ENCODE measurements at places on chromosomes 12 and 14. TPM values are rescaled to one million over a fixed set of nuclear protein-coding genes. Genes with fewer than 3 reads are reported as not detected.

TBC1D30 gene
- total RNA-seq, result 0.42 TPM

HSP90AA1 gene
- 487 TPM for total RNA-seq

FOXM1 gene
- 12.3 TPM for total RNA-seq

DPPA3 gene
- total RNA-seq, result 0.19 TPM

CSRP2 gene
- 51.8 TPM for total RNA-seq

AMN gene
- total RNA-seq, result 2.0 TPM

MYO1A gene
- 1.1 TPM for total RNA-seq

ULK1 gene
- 4.2 TPM for total RNA-seq

TTC9 gene
- 1.8 TPM for total RNA-seq

SLC4A8 gene
- total RNA-seq, result 1.7 TPM

DCN gene
- total RNA-seq, result 137 TPM

RNASE7 gene
- 0.47 TPM for total RNA-seq

DNA sequence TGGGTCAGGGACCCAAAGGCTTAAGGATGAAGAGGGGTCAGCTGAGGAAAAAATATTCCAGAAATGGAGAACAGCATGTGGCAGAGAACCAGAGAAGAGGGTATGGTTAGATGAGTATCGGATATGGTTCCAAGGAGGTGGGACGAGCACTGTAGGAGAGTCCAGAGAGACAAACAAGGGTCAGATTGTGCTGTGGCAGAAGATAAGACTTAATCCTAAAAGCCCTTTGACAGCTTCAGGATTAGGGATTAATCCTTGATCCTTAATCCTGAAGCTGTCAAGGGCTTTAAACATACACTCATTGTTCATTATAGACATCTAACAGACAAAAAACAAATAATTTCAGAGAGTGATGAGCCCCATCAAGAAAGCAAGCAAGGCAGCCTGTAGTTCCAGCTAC is 124.0 kb downstream of the SPTSSA start:
- no peak for DNase-seq
- no peaks in the 10 kb centered on the region for H3K27me3 ChIP-seq
- H3K4me3 ChIP-seq, result no peak overlapping the region
- no peak overlapping the region for H3K27ac ChIP-seq

- no peak for DNase-seq
- no peaks in the 10 kb centered on the region for H3K4me1 ChIP-seq
- no peak overlapping the region for H3K27ac ChIP-seq
- H3K36me3 ChIP-seq, result no peaks in the 10 kb centered on the region
- no peak overlapping the region for H3K4me3 ChIP-seq
Observed at GRCh38 chr14:33230021-33230420, 291.3 kb downstream of the NPAS3 start.

- H3K27ac ChIP-seq, result no peak overlapping the region
- no peaks in the 10 kb centered on the region for H3K4me1 ChIP-seq
Observed at GRCh38 chr12:22577667-22578066, 33.3 kb upstream of the C2CD5 start.

DNA sequence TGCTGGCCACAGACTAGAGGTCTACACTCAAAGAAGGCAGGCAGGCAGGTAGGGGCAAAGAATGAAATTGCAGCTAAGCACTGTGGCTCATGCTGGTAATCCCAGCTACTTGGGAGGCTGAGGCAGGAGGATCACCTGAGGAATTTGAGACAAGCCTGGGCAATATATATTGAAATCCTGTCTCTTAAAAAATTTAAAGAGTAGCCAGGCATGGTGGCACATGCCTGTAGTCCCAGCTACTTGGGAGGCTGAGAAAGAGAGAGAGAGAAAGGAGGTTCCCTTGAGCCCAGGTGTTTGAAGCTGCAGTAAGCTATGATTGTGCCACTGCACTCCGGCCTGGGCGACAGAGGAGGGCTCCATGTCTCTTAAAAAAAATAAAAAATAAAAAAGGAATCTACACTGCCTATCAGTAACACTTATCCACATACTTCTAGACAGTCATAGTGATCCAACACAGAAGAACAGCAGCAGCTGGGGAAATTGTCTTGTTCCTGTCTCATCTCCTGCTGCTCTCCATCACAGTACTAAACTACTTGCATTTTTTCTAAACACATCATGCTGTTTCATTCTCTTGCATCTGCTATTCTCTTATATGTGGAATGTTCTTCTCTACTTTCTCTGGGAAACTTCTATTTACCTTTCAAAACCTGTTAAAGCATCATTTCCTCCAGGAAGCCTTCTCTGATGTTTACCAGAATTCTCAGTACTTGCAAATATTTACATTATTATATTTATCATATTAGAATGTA is 57.2 kb downstream of the ATF7 start:
- no peaks in the 10 kb centered on the region for H3K27me3 ChIP-seq
- peaks cover 15% of the 10 kb centered on the region for H3K4me1 ChIP-seq
- no peak overlapping the region for H3K4me3 ChIP-seq
- no peak for DNase-seq

DNA sequence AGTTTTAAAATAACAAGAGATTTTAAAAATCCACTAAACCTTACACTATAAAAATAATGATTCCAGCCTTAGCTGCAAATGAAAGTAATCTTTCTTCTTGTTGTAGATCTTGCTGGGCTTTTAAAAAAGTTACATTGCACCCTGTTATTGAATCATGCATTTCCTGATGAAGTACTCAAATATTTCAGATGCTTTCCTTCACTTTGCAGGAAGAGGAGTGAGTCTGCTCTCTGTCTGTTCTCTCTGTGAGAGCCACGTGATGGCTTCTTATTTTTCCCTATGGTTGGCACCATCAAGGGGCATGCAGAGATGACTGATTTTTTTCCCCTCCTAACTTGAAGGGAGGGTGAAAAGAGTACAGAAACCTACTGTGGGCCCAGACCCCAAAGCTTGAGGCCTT is 262.7 kb downstream of the ATP23 start:
- no peak for DNase-seq
- no peaks in the 10 kb centered on the region for H3K4me1 ChIP-seq
- no peaks in the 10 kb centered on the region for H3K36me3 ChIP-seq
- no peak overlapping the region for H3K4me3 ChIP-seq

DNA sequence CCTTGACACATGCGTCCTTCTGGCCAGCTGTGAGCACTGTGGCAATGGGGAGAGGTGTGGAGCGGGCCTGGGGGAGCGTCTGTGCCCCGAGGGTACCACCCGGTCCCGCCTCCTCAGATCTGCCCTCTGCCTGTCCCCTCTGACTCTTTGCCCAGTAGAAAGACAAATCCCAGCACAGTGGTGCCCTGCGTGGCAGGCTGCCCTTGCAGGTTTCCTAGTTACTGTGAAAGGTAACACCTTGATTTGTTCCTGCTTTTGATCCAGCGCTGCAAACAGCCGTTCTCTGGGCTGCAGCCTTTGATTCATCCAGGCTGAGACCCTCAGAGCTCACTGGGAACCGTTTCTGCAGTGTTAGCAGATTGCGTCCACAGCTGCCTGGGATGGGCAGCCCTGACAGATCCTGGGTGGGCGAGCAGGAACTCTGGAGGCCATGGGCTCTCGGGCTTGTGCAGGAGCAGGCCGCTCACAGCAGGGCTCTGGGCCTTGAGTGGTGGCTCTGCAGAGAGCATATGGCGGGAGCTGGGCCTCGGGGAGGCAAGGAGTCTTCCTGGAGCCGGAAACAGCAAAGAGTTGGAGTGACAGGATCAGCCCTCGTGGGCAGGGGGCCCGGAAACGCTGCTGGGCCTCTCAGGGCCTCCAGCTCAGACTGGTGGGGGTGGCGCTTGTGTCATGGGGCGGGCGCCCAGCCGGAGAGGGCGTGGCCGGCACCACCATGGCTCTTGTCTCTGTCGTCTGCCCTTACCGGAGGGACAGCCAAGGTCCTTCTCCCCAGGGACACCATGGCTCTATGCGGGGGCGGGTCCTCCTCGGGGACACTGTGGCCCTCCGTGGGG is 16.6 kb downstream of the FBRSL1 start:
- no peaks in the 10 kb centered on the region for H3K27me3 ChIP-seq
- no peak overlapping the region for H3K4me3 ChIP-seq
- DNase-seq, result peak; percentile 62
- peaks cover 30% of the 10 kb centered on the region for H3K36me3 ChIP-seq
- H3K27ac ChIP-seq, result peak overlapping the region; percentile 69
- peaks cover 14% of the 10 kb centered on the region for H3K4me1 ChIP-seq

DNA sequence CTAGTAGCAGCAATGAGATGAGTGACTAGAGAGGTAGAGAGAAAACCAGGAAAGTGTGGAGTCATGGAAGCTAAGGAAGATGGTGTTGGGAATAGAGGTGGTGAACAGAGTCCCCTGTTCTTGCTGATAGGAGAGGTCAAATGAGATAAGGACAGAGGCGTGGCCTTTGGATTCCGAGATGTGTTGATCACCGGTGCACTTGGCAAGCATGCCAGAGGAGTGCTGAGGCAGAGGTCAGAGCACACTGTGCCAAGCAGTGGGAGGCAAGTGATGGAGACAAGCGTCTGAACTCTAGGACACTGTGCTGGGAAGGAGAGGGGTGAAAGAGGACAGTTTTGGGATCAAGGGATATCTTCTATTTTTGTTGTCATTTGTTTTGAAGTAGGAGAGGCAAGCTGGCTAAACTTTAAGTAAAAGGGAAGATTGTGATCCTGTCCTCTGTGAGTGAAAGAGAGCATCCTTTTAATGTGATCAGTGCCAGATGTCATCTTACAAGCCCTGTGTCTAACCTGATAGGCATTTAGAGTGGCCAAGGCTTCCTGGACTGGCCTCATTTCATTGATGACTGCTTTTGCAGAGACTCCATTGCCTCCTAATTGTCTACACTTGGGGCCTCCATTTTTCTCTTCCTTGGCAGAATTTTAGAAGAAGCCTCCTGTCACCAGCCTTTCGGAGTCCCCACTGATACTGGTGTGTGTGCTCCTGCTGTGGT is 336.4 kb downstream of the CACNA1C start:
- no peaks in the 10 kb centered on the region for H3K36me3 ChIP-seq
- DNase-seq, result no peak
- peaks cover 4% of the 10 kb centered on the region for H3K4me1 ChIP-seq
- no peaks in the 10 kb centered on the region for H3K27me3 ChIP-seq

GRCh38 chr12:90274407-90274806 is 565.8 kb upstream of the ATP2B1 start:
- H3K27me3 ChIP-seq, result no peaks in the 10 kb centered on the region
- H3K4me3 ChIP-seq, result no peak overlapping the region
- H3K27ac ChIP-seq, result no peak overlapping the region
- H3K36me3 ChIP-seq, result no peaks in the 10 kb centered on the region
- no peaks in the 10 kb centered on the region for H3K4me1 ChIP-seq

GRCh38 chr12:94566345-94566744 is 84.0 kb downstream of the TMCC3 start:
- H3K4me3 ChIP-seq, result no peak overlapping the region
- no peaks in the 10 kb centered on the region for H3K4me1 ChIP-seq
- no peak for DNase-seq
- peaks cover 2% of the 10 kb centered on the region for H3K27me3 ChIP-seq
- H3K27ac ChIP-seq, result no peak overlapping the region

- no peaks in the 10 kb centered on the region for H3K27me3 ChIP-seq
- no peaks in the 10 kb centered on the region for H3K4me1 ChIP-seq
- no peak overlapping the region for H3K27ac ChIP-seq
Observed at GRCh38 chr12:59070322-59070933, 150.1 kb upstream of the LRIG3 start.

GRCh38 chr14:34701808-34702207 is 12.6 kb downstream of the CFL2 start:
- no peak overlapping the region for H3K27ac ChIP-seq
- no peak for DNase-seq
- no peaks in the 10 kb centered on the region for H3K36me3 ChIP-seq
- H3K4me3 ChIP-seq, result no peak overlapping the region

GRCh38 chr12:52907092-52907810 is 2.4 kb upstream of the KRT8 start:
- no peaks in the 10 kb centered on the region for H3K36me3 ChIP-seq
- H3K4me3 ChIP-seq, result no peak overlapping the region
- DNase-seq, result no peak
- H3K4me1 ChIP-seq, result peaks cover 5% of the 10 kb centered on the region

GRCh38 chr12:102879144-102879763 is 37.8 kb downstream of the PAH start:
- DNase-seq, result no peak
- no peaks in the 10 kb centered on the region for H3K4me1 ChIP-seq
- H3K36me3 ChIP-seq, result no peaks in the 10 kb centered on the region
- no peaks in the 10 kb centered on the region for H3K27me3 ChIP-seq
- H3K4me3 ChIP-seq, result no peak overlapping the region
- H3K27ac ChIP-seq, result no peak overlapping the region

DNA sequence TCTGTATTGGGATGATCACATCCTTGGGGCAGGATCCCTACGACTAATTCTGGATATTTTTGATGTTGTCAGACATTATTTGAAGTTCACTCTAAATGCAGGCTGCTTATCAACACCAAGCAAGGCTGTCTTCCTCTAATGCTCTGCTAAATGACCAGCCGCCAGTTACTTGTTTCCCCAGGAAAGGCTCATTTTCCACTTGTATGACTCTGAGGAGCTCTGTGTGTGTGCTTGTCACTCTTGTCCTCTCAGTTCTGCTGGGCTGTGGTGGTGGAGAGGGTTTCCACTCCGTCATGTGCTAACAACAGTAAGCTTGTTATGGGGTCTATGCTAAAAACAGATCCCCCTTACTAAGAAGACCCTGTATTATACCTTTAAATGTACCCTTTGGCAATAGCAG is 42.1 kb downstream of the ATL1 start:
- no peak overlapping the region for H3K4me3 ChIP-seq

GRCh38 chr12:30357766-30358490 is 337.7 kb downstream of the IPO8 start:
- no peaks in the 10 kb centered on the region for H3K36me3 ChIP-seq
- no peak overlapping the region for H3K4me3 ChIP-seq
- no peak for DNase-seq
- no peaks in the 10 kb centered on the region for H3K27me3 ChIP-seq

- H3K27me3 ChIP-seq, result no peaks in the 10 kb centered on the region
- no peaks in the 10 kb centered on the region for H3K4me1 ChIP-seq
- peaks cover 26% of the 10 kb centered on the region for H3K36me3 ChIP-seq
- no peak for DNase-seq
Observed at GRCh38 chr14:45039390-45039789, 44.5 kb upstream of the PRPF39 start.

GRCh38 chr12:75656210-75656609 is 144.8 kb upstream of the KRR1 start:
- H3K27me3 ChIP-seq, result no peaks in the 10 kb centered on the region
- H3K4me3 ChIP-seq, result no peak overlapping the region
- H3K27ac ChIP-seq, result no peak overlapping the region
- H3K4me1 ChIP-seq, result no peaks in the 10 kb centered on the region
- DNase-seq, result no peak
- H3K36me3 ChIP-seq, result no peaks in the 10 kb centered on the region

- H3K27me3 ChIP-seq, result peaks cover 4% of the 10 kb centered on the region
- H3K4me1 ChIP-seq, result no peaks in the 10 kb centered on the region
- no peak overlapping the region for H3K27ac ChIP-seq
- no peaks in the 10 kb centered on the region for H3K36me3 ChIP-seq
- H3K4me3 ChIP-seq, result no peak overlapping the region
Observed at GRCh38 chr14:63200035-63200740, 4.1 kb upstream of the RHOJ start.

- H3K27ac ChIP-seq, result no peak overlapping the region
- peaks cover 3% of the 10 kb centered on the region for H3K4me1 ChIP-seq
- H3K4me3 ChIP-seq, result no peak overlapping the region
- no peaks in the 10 kb centered on the region for H3K36me3 ChIP-seq
- DNase-seq, result no peak
Observed at GRCh38 chr12:130086797-130087196, 75.5 kb upstream of the FZD10 start.
